Effector memory CD8-positive, alpha-beta T cell (primary cell): ENCODE measurements at places on chromosomes 16 and 17.

GRCh38 chr16:23296994-23297393, 5.1 kb upstream of the SCNN1B start:
- H3K4me3 ChIP-seq, result no peak overlapping the region
- no peak overlapping the region for H3K27ac ChIP-seq
- DNase-seq, result no peak
- H3K27me3 ChIP-seq, result peaks cover 58% of the 10 kb centered on the region
- H3K36me3 ChIP-seq, result no peaks in the 10 kb centered on the region

DNA sequence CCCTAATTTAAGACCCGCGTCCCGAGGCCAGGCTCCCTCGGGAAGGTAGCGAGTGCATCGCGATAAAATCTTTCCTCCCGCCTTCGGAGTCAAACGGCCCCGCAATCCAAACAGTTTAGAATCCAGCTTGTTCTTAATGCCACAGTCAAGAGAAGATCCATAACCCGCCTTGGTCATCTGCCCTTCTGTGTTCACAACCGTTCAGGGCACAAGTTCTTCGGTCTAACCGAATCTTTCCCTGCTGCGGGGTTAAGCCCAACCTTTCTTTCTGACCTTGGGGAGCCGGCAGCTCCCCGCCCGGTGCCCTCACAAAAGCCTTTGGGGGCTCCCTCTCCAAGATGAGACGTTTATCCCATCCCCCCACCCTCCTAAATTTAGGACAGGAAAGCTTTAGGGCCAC, 30.3 kb downstream of the CPSF4L start:
- no peak for DNase-seq
- peak overlapping the region; percentile 95 for H3K4me3 ChIP-seq
- H3K27ac ChIP-seq, result peak overlapping the region; percentile 97
- H3K4me1 ChIP-seq, result peaks cover 56% of the 10 kb centered on the region

DNA sequence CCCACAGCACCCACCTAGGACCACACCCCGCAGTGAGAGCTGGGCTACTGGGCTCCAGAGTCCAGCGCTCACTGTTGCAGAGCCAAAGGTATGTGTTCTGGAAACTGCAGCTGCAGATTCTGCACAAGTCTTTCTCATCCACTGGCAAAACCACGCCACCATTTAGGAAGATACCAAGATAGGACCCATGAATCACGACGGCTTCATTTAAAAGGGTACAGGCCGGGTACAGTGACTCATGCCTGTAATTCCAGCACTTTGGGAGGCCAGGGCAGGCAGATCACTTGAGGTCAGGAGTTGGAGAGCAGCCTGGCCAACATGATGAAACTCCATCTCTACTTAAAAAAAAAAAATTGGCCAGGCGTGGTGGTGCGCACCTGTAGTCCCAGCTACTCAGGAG, 18.8 kb downstream of the FOXF1 start:
- peaks cover 3% of the 10 kb centered on the region for H3K36me3 ChIP-seq
- no peaks in the 10 kb centered on the region for H3K4me1 ChIP-seq
- H3K4me3 ChIP-seq, result no peak overlapping the region
- no peak for DNase-seq
- H3K27me3 ChIP-seq, result no peaks in the 10 kb centered on the region

DNA sequence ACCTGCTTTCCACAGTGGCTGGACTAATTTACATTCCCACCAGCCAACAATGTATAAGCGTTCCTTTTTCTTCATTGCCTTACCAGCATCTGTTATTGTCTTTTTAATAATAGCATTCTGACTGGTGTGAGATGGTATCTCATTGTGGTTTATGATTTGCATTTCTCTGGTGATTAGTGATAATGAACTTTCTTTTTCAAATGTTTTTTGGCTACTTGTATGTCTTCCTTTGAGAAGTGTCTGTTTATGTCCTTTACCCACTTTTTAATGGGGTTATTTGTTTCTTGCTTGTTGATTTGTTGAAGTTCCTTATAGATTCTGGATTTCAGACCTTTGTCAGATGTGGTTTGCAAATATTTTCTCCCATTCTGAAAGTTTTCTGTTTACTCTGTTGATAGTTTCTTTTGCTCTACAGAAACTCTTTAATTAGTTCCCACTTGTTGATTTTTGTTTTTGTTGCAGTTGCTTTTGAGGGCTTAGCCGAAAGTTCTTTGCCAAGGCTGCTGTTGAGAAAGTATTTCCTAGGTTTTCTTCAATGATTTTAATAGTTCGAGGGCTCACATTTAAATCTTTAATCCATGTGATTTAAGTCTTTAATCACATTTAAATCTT, 26.8 kb downstream of the ITGAM start:
- peaks cover 21% of the 10 kb centered on the region for H3K4me1 ChIP-seq
- H3K27ac ChIP-seq, result peak overlapping the region; percentile 65
- no peaks in the 10 kb centered on the region for H3K27me3 ChIP-seq
- no peak for DNase-seq

GRCh38 chr16:35506898-35507194, 2047.4 kb downstream of the TP53TG3F start:
- H3K36me3 ChIP-seq, result no peaks in the 10 kb centered on the region
- H3K4me3 ChIP-seq, result no peak overlapping the region
- H3K27me3 ChIP-seq, result no peaks in the 10 kb centered on the region
- H3K4me1 ChIP-seq, result no peaks in the 10 kb centered on the region

- no peaks in the 10 kb centered on the region for H3K4me1 ChIP-seq
- H3K27me3 ChIP-seq, result peaks cover 5% of the 10 kb centered on the region
- DNase-seq, result no peak
- no peaks in the 10 kb centered on the region for H3K36me3 ChIP-seq
- H3K4me3 ChIP-seq, result no peak overlapping the region
Observed at GRCh38 chr16:50012182-50012581, 12.8 kb upstream of the CNEP1R1 start.

DNA sequence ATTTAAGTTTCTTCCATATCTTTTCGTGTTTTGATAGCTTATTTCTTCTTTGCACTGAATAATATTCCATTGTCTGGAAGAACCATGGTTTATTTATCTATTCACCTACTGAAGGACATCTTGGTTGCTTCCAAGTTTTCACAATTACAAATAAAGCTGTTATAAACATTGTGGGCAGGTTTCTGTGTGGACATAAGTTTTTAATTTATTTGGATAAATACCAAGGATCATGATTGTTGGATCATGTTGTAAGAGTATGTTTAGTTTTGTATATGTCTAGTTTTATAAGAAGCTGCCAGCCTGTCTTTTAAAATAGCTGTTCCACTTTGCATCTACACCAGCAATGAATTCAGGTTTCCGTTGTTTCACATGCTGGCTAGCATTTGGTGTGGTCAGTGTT, 339.4 kb downstream of the CDH11 start:
- no peaks in the 10 kb centered on the region for H3K36me3 ChIP-seq
- no peak overlapping the region for H3K27ac ChIP-seq
- H3K4me3 ChIP-seq, result no peak overlapping the region
- H3K4me1 ChIP-seq, result no peaks in the 10 kb centered on the region
- DNase-seq, result no peak

DNA sequence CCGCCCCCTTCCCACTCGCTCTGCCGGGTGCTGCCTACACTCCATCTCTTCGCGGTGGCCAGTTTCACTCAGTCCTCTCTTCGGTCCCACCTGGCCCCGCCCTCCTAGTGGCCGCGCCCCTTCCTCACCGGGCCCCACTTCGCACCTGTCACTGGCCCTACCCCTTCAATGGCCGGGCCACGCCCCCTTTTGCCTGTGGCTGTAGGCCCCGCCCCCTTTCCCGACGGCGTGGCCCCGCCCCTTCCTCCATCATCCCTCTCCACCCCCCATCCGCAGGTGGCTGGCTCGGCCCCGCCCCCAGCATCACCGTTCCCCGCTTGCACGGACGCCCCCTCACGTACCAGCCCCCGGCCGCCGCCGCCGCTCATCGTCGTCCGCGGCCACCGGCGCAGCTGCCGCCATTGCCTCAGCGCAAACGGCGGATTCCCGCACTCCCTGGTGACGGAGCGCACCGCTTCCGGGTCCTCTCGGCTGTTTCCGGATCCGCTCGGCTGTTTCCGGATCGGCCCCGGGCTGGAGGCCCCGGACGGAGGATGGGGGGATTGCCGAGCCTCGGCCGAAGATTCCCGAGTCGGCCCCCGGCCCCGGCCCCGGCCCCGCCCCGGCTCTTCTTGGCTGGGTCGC, at the start of gene RABEP2:
RABEP2 (minus strand) TSS at position 477 of the 624 bp plus-strand sequence; CDS start at position 402, 75 bp downstream.
- DNase-seq, result peak; percentile 97
- H3K4me3 ChIP-seq, result peak within 1 kb of the TSS; percentile 92
- peaks cover 34% of the 10 kb centered on the region for H3K36me3 ChIP-seq

DNA sequence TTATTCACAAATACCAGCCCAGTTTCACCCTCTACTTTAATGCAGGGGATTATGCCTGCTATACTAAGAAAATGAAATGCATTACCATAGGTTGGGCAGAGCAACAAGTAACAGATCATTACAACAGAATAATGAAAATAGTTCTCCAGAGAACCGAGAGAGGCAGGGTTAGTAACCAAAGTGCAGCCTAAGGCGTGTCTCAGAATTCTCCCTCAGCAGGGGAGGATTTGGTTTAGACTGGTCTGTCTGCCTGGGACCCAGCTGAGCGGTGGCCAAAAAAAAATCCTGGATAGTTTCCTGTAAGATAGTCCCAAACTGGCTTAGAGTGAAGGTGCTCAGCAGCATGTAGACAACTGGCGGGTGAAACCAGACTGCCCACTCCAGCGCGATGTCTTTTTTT, 30.8 kb upstream of the ADCY7 start:
- H3K4me1 ChIP-seq, result no peaks in the 10 kb centered on the region
- no peak overlapping the region for H3K4me3 ChIP-seq
- H3K27me3 ChIP-seq, result no peaks in the 10 kb centered on the region
- peak overlapping the region; percentile 15 for H3K27ac ChIP-seq
- peaks cover 9% of the 10 kb centered on the region for H3K36me3 ChIP-seq
- DNase-seq, result no peak

DNA sequence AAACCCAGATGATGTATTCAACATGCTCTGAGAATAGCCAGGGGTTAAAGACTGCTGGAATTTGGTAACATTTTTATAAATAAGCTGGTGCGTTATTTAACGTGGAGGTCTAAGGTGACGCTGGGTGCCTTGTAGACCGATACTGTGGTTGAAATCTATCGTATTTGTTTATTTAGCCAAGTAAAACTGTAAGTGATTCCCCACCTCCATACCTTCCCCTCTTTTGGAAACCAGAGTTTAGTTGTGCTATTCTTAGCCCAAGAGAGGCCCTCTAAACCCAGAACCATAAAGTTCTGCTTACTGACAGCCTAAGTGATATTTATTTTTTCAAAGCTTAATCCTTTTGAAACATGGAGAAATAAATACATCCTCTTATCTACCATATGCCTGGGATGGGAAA, 744.5 kb downstream of the WWOX start:
- no peaks in the 10 kb centered on the region for H3K4me1 ChIP-seq
- no peak for DNase-seq
- H3K27me3 ChIP-seq, result no peaks in the 10 kb centered on the region
- H3K36me3 ChIP-seq, result no peaks in the 10 kb centered on the region
- no peak overlapping the region for H3K4me3 ChIP-seq

GRCh38 chr16:66590322-66590721, 11.1 kb downstream of the CMTM2 start:
- peaks cover 15% of the 10 kb centered on the region for H3K4me1 ChIP-seq
- H3K36me3 ChIP-seq, result peaks cover 4% of the 10 kb centered on the region
- peak overlapping the region; percentile 75 for H3K4me3 ChIP-seq
- no peak for DNase-seq

GRCh38 chr16:50538411-50539052, 9.7 kb upstream of the NKD1 start:
- no peak overlapping the region for H3K4me3 ChIP-seq
- H3K27me3 ChIP-seq, result peaks cover 7% of the 10 kb centered on the region
- H3K4me1 ChIP-seq, result no peaks in the 10 kb centered on the region
- no peak overlapping the region for H3K27ac ChIP-seq
- no peaks in the 10 kb centered on the region for H3K36me3 ChIP-seq
- DNase-seq, result no peak

DNA sequence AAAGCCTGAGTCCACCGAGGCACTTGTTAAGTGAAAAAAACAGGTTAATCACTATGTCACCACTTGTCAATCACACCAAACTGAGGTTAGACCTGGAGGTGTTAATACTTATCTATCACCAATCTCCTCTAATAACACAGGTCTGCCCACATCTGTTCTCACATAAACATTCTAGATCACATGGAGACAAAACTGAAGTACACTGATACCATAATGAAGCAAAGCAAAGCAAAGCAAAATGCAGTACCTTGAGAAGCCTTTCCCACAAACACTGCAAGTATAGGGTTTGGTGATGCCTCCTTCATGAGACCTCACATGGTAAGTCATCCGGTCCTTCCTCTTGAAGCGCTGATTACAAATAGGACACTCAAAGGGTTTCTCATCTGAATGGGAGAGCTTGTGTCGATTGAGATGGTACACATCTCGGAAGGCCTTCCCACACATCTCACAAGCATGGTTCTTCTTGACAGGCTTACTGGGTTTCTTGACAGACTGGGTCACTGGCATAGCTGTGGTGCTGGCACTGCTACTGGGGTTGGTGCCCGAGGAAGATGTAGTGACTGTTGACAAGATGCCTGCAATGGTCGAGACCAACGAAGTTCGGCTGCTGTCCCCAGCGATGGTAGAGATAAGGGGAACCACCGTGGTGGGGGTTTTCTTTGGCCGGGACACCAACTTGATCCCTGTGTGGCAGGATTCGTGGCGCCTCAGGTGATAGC, 5.4 kb downstream of the VEZF1 start:
- H3K36me3 ChIP-seq, result peaks cover 61% of the 10 kb centered on the region
- DNase-seq, result peak; percentile 22
- H3K4me3 ChIP-seq, result peak overlapping the region; percentile 61
- no peaks in the 10 kb centered on the region for H3K27me3 ChIP-seq
- H3K4me1 ChIP-seq, result peaks cover 57% of the 10 kb centered on the region

DNA sequence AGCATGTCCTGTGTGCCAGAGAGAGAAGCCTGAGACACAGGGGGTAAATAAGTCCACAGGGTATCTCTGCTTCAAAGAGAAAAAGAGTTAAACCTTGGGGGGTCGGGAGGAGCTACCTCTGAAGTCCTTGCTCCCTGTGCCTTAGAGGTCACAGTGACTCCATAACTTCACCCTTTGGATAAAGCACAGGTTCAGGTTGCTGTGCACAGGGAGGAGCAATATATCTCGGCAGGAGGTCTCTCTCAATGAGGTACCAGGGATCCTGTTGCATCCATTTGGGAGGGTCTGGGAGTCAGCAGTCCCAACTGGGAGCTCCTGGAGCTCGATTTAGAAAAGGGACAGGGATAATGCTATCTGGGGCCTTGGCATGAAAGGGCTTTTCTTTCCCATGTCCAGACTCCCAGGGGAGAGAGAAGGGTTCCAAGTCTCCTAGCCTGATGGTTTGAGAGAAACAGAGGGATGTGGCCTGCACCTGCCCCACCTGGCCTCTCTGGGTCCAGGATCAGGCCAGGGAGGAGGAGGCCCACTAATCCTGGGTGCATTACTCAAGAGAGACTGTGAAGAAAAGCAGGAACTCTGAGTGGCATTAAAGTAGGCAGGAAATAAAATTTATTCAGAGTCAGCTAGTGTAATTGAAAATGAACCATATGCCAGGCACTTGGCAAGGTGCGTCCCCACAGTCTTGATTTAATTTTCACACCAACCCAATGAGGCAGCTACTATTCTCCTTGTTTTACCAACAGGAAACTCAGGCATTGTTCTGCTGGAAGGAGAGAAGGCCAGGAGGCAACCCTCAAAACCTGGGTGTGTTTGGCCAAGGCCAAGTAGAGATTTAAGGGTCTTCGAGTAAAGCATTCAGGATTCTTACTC, 40.7 kb downstream of the CUEDC1 start:
- peaks cover 11% of the 10 kb centered on the region for H3K27me3 ChIP-seq
- DNase-seq, result no peak
- H3K27ac ChIP-seq, result peak overlapping the region; percentile 68

GRCh38 chr17:74085434-74085833, 118.0 kb upstream of the RPL38 start:
- peaks cover 50% of the 10 kb centered on the region for H3K27me3 ChIP-seq
- DNase-seq, result no peak
- H3K4me3 ChIP-seq, result no peak overlapping the region
- H3K27ac ChIP-seq, result no peak overlapping the region

- H3K27me3 ChIP-seq, result peaks cover 49% of the 10 kb centered on the region
- H3K27ac ChIP-seq, result no peak overlapping the region
- DNase-seq, result no peak
- peaks cover 2% of the 10 kb centered on the region for H3K4me1 ChIP-seq
- no peak overlapping the region for H3K4me3 ChIP-seq
- H3K36me3 ChIP-seq, result no peaks in the 10 kb centered on the region
Observed at GRCh38 chr17:9104370-9105041, 83.2 kb downstream of the NTN1 start.
